Activated T-cell treated with anti-CD3 and anti-CD28 coated beads, Interleukin-2, amount 50 U/mL, for 72 hours (primary cell): ENCODE measurements at places on chromosomes 16 and 17. TPM values are rescaled to one million over a fixed set of nuclear protein-coding genes. Genes with fewer than 3 reads are reported as not detected.
A peak's percentile ranks its signal among the peaks of the same experiment; 100 is the strongest.

DNA sequence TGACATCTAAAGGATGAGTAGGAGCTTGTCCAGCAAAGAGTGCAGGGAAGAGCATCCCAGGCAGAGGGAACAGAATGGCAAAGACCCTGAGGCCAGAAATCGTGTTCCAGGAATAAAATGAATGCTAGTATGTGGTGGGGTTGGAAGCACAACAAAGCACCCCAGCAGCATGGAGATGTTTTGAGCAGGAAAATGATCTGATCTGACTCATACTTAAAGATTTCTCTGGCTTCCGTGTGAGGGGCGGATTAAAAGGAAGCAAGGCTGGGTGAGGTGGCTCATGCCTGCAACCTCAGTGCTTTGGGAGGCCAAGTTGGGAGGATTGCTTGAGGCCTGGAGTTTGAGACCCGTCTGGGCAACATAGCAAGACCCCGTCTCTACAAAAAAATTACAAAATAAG, 2.3 kb downstream of the SLC5A11 start:
- peaks cover 30% of the 10 kb centered on the region for H3K4me1 ChIP-seq
- no peaks in the 10 kb centered on the region for H3K36me3 ChIP-seq
- no peak for DNase-seq
- H3K27me3 ChIP-seq = no peaks in the 10 kb centered on the region
- no peak overlapping the region for H3K27ac ChIP-seq

GRCh38 chr16:16137110-16137509, 86.2 kb downstream of the ABCC6 start:
- DNase-seq = no peak
- H3K4me1 ChIP-seq = no peaks in the 10 kb centered on the region
- peaks cover 18% of the 10 kb centered on the region for H3K36me3 ChIP-seq

DNA sequence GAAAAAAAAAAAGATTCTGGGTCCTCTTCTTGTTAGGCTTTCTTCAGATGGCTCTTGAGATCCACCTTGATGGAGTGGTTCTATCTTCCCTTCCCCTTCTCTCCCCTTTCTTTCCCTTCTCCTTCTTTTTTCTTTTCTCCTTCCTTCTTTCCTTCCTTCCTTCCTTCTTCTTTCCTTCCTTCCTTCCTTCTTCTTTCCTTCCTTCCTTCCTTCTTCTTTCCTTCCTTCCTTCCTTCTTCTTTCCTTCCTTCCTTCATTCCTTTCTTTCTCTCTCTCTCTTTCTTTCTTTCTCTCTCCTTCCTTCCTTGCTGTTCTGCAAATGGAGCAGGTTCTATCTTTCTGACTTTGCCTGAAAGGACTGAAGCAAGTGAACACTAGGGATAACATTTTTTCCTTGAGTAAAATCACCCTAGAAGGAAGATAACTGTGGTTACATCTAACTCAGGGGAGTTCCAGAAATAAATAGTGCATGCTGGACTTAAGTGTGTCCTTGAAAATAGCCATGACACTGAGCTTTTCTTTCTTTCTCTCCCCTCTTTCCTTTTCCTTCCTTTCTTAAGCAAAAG, 68.8 kb upstream of the SEC14L1 start:
- no peaks in the 10 kb centered on the region for H3K4me1 ChIP-seq
- no peak overlapping the region for H3K27ac ChIP-seq
- peaks cover 32% of the 10 kb centered on the region for H3K27me3 ChIP-seq
- no peak overlapping the region for H3K4me3 ChIP-seq
- DNase-seq = no peak
- no peaks in the 10 kb centered on the region for H3K36me3 ChIP-seq

GRCh38 chr17:82920715-82921114, 80.9 kb upstream of the ZNF750 start:
- peaks cover 8% of the 10 kb centered on the region for H3K4me1 ChIP-seq
- peaks cover 2% of the 10 kb centered on the region for H3K36me3 ChIP-seq
- no peak overlapping the region for H3K4me3 ChIP-seq
- H3K27ac ChIP-seq = no peak overlapping the region

The CCDC144A gene
- 13.3 TPM for total RNA-seq

The SLC13A2 gene
- not detected for total RNA-seq

The WSB1 gene
- total RNA-seq = 104 TPM

GRCh38 chr16:84827131-84827574, 7.4 kb downstream of the CRISPLD2 start:
- H3K27ac ChIP-seq = no peak overlapping the region
- H3K4me1 ChIP-seq = no peaks in the 10 kb centered on the region
- peaks cover 11% of the 10 kb centered on the region for H3K27me3 ChIP-seq
- no peak overlapping the region for H3K4me3 ChIP-seq
- no peaks in the 10 kb centered on the region for H3K36me3 ChIP-seq

The FAM20A gene
- total RNA-seq = not detected

DNA sequence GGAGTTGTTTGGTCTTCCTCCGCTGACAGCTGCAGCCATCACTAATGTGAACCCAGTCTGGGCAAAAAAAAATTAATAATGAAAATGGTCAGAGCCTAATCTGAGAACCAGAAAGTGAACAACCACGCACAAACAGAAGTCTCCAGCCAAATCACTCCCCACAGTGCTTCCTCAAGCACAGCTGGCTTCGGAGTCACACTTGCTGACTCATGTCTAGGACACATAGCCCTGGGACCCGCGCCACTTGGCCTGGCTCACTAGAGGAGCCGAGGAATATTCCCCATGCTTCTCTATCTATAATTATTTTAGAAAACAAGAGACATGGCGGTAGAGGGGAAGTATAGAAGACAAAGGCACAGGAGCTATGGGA, 109.1 kb downstream of the ZFHX3 start:
- DNase-seq = no peak
- H3K27me3 ChIP-seq = no peaks in the 10 kb centered on the region
- no peaks in the 10 kb centered on the region for H3K36me3 ChIP-seq
- H3K4me1 ChIP-seq = no peaks in the 10 kb centered on the region
- H3K4me3 ChIP-seq = no peak overlapping the region

The SPEM1 gene
- total RNA-seq = 0.58 TPM

The ZNF319 gene
- 12.7 TPM for total RNA-seq

- H3K4me3 ChIP-seq = peak overlapping the region; percentile 36
- no peak for DNase-seq
- no peak overlapping the region for H3K27ac ChIP-seq
These were observed 1.7 kb upstream of the SGCA start for GRCh38 chr17:50163843-50164696.

- H3K4me1 ChIP-seq = peaks cover 48% of the 10 kb centered on the region
- no peaks in the 10 kb centered on the region for H3K27me3 ChIP-seq
- no peak for DNase-seq
These were observed 4.1 kb downstream of the RARA start for GRCh38 chr17:40312893-40313667.

GRCh38 chr17:81821603-81822311, 11.3 kb downstream of the MCRIP1 start:
- H3K4me1 ChIP-seq = peaks cover 4% of the 10 kb centered on the region
- H3K27ac ChIP-seq = no peak overlapping the region
- peaks cover 11% of the 10 kb centered on the region for H3K27me3 ChIP-seq
- no peak overlapping the region for H3K4me3 ChIP-seq
- no peaks in the 10 kb centered on the region for H3K36me3 ChIP-seq
- no peak for DNase-seq

The PIGS gene
- total RNA-seq = 46.3 TPM

The OR4D1 gene
- 0.35 TPM for total RNA-seq

- H3K27ac ChIP-seq = no peak overlapping the region
- H3K4me1 ChIP-seq = no peaks in the 10 kb centered on the region
- H3K27me3 ChIP-seq = no peaks in the 10 kb centered on the region
- H3K4me3 ChIP-seq = no peak overlapping the region
- H3K36me3 ChIP-seq = no peaks in the 10 kb centered on the region
These were observed 179.7 kb downstream of the RAB11FIP4 start for GRCh38 chr17:31570951-31571892.

The STAT3 gene
- total RNA-seq = 380 TPM

The PRSS33 gene
- total RNA-seq = 0.46 TPM

DNA sequence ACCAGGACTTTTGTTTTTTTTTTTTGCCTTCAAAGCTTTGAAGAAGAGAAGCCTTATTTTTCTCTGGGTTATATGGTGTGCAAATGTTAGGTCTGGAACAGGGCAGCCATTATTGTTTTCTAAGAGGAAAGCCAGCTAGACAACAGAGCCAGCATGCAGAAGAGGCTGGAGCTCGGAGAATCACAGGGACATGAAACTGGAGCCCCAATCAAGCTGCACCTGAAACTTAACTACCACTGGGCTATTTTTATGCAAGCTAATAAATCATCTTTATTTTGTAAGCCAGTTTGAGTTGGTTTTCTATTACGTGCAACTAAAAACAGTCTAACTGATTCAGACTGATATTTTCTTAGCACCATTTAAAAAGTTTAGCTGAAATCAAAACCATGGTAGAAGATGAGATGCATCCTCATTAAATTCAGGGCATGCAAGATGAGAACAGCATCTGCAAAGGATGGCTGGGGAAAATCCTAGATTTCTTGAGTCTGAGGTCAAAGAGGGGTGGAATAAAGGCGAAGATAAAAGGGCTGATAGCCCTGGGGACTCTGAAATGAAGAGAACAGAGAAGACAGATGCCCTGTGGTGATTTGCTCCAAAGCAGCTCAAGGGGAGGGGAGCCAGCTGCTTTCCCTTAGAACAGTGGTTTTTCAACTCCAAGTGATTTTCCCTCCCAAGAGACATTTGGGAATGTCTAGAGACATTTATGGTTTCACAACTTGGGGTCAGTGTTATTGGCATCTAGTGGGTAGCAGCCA, 177.1 kb upstream of the WSCD1 start:
- peaks cover 8% of the 10 kb centered on the region for H3K4me1 ChIP-seq
- no peak for DNase-seq
- no peaks in the 10 kb centered on the region for H3K36me3 ChIP-seq
- peaks cover 37% of the 10 kb centered on the region for H3K27me3 ChIP-seq
- H3K4me3 ChIP-seq = no peak overlapping the region
- H3K27ac ChIP-seq = no peak overlapping the region

- no peaks in the 10 kb centered on the region for H3K27me3 ChIP-seq
- peaks cover 3% of the 10 kb centered on the region for H3K4me1 ChIP-seq
- peaks cover 10% of the 10 kb centered on the region for H3K36me3 ChIP-seq
- H3K4me3 ChIP-seq = no peak overlapping the region
- DNase-seq = no peak
These were observed 13.1 kb downstream of the CFAP20 start for GRCh38 chr16:58116081-58116480.

DNA sequence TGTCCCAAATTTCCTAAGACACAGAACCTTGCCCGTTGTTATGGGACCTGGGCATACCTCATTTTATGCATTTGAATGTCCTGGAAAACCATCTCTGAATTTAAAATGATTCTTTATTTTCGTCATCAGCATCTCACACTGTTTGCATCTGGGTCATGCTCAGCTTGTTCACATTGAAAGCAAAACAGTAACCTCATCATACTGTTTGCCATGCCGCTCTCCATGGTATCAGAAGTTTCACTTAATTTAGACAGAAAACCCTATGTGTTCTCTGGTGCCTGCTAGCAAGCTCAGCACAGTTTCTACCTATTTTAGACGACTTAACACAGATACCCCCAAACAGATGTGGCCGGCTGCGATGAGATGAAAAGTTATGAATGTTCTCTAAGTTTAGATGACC, 292.1 kb downstream of the SNX29 start:
- H3K27me3 ChIP-seq = no peaks in the 10 kb centered on the region
- DNase-seq = no peak
- no peak overlapping the region for H3K27ac ChIP-seq

DNA sequence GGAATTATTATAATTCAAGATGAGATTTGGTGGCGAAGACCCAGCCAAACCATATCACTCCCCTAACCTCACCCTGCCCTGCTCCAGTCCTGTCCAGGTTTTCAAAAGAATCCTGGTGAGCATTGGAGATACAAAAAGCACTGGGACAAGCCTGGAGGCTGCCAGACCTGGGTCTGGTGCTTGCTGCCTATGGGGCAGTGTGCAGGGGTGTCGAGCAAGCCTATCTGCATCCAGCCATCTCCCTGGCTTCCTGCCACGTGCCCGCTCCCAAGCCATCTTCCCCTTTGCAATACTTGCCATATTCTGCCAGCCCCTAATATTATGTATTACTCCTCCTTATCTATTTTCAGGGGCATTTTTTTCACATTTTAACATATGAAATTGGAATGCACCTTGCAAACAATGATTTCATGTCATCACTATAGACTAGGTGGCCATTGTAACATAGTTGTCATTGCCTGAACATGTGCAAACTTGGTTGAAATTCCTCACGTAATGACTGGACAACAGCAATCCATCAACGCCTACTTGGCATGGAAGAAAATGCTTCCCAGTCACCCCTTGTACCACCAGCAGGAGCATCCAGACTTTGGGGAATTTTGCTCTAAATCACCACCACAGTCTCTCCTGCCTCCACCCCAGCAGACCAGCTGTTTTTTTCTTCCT, 8.1 kb upstream of the KDM8 start:
- no peak for DNase-seq
- H3K27me3 ChIP-seq = no peaks in the 10 kb centered on the region
- no peak overlapping the region for H3K4me3 ChIP-seq
- no peak overlapping the region for H3K27ac ChIP-seq
- H3K36me3 ChIP-seq = peaks cover 5% of the 10 kb centered on the region

DNA sequence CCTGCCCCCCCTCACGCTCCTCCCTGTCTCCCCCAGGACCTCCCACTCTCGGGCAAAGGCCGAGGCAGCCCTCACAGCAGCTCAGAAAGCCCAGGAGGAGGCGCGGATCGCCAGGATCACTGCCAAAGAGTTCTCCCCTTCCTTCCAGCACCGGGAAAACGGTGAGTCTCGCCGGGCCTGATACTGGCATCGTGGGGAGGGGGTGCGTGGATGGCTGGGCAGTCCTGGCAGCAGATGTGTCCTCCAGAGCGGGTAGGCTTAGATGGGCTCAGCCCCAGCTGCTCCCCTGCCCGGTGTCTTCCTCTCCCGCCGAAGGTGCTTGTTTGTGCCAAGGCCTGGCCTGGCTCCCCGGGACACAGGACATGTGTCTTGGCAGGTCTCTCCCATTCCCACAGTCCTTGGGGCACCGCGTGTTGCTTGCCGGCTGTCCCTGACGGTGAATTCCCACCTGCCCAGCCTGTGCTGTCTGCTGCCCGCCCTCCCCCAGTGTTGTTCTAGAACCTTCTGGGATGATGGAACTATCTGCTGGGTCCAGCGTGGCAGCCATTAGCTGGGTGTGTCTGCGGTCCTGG, 81.6 kb downstream of the KLHDC4 start:
- no peak for DNase-seq
- peaks cover 14% of the 10 kb centered on the region for H3K4me1 ChIP-seq
- H3K27ac ChIP-seq = no peak overlapping the region
- H3K27me3 ChIP-seq = no peaks in the 10 kb centered on the region
- H3K4me3 ChIP-seq = no peak overlapping the region
- H3K36me3 ChIP-seq = no peaks in the 10 kb centered on the region

DNA sequence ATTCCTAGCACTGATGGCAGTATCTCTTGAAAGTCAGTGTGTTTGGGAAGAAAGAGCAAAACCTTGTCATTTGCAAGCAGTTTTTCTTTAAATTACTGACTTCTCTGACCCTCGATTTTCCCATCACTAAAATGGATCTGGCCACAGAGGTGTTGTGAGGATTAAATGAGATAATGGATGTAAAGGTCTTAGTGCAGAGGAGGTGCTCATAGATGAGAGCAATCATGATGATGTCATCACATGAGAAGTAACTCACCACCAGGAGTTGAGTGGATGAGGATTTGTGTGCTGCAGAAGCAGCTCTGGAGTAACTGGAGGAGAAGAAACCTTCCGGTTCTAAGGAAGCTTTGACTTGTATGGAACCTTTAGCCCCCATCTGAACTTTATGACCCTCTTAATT, 30.6 kb downstream of the PITPNM3 start:
- no peak overlapping the region for H3K4me3 ChIP-seq
- H3K27me3 ChIP-seq = peaks cover 7% of the 10 kb centered on the region
- no peak for DNase-seq

- no peaks in the 10 kb centered on the region for H3K27me3 ChIP-seq
- H3K4me3 ChIP-seq = peak within 1 kb of the TSS; percentile 75
- H3K27ac ChIP-seq = peak within 1 kb of the TSS; percentile 54
- peaks cover 59% of the 10 kb centered on the region for H3K4me1 ChIP-seq
- no peak for DNase-seq
These were observed at the start of gene CTF1 for GRCh38 chr16:30896261-30896888. Gene CTF1 (plus strand): TSS chr16:30896614. CDS start chr16:30896644, 30 bp downstream.

GRCh38 chr17:59391021-59391420, 59.6 kb downstream of the YPEL2 start:
- no peaks in the 10 kb centered on the region for H3K27me3 ChIP-seq
- H3K4me3 ChIP-seq = no peak overlapping the region
- H3K27ac ChIP-seq = no peak overlapping the region

The CD300E gene
- total RNA-seq = not detected
